ENCODE measurements at places on chromosomes 12 and 14.

DNA sequence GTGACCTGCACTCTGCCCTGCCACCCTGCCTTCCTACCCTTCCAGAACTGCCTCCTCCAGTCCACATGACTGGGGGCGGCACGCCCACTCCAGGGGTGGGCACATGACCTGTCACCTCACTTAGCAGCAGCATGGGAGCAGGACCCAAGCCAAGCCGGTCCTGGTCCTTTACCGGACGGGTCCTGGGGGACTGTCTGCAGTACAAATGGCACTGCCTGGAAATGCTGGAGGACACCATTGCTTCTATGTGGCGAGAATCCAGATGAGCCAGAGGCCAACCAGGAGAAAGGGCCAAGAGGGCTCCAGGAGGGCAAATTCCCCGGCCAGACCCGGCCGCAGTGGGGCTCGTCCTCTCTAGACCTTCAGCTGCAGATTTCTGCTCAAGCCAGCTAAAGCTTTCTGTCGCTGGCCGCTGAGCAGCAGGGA, 33.1 kb downstream of the ITPK1 start:
- no peak for DNase-seq

DNA sequence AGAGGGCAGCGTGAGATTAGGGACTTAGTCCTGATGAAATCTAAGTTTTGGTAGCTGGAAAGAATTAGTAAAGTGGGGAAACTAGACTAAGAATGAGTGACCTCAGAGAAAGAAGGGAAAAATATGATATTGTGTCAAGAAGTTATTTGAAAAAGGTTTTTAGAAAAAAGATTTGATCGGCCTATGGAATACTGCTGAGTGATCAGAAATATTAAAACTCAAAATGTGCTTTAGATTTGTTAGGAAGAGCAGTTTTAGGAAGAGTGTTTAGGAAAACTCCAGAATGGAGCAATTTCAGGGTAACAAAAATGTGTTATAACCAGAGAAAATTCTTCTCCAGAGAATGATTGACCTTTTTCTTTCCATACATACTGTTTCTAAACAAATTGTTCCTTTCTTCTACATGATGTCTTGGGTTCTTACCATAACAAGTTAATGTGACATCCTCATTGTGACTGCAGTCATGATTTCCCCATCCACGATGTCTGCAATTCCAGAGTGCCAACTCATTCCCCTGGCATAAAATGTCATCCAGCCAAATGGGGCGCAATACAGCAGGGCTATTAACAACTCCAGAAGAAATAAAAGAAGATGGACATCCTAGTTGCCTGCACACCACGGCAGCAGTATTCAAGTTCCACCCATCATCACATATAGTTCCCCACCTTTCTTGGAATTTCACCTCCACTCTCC, 11.8 kb downstream of the CD163L1 start:
- DNase-seq = no peak

GRCh38 chr12:62846491-62846890, 88.5 kb downstream of the PPM1H start:
- DNase-seq = no peak

GRCh38 chr12:110862329-110862728, 15.5 kb downstream of the CCDC63 start:
- DNase-seq = no peak

DNA sequence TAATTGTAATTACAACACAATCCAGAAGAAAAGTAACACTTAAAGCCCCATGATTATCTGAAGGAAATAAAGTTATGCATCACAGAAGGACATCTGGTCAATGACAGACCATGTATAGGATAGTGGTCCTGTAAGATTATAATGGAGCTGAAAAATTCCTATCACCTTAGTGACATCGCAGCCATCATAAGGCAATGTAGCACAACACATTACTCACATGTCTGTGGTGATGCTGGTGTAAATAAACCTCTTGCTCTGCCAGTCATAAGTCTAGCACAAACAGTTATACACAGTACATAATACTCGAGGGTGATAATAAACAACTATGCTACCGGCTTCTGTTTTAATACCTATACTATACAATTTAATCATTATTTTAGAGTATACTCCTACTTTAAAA, 11.2 kb downstream of the ATG2B start:
- DNase-seq = no peak

DNA sequence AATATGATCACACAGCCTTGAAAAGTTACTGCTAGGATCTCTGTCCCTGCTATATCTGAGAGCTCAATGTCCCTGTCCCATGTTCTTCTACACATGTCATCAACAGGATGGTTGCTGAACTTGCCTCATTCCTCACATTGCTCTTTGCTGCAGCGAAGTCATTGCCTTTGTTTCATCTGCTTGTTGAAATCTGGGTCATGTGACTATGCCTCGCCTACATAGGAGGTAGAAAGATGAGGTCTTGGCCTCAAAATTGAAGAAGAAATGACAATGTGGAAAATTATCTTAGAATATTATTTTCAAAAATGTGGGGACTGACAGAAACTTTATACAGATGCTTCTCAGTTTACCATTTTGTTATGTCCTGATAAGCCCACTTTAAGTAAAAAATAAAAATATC, 494.2 kb downstream of the SOX5 start:
- no peak for DNase-seq

DNA sequence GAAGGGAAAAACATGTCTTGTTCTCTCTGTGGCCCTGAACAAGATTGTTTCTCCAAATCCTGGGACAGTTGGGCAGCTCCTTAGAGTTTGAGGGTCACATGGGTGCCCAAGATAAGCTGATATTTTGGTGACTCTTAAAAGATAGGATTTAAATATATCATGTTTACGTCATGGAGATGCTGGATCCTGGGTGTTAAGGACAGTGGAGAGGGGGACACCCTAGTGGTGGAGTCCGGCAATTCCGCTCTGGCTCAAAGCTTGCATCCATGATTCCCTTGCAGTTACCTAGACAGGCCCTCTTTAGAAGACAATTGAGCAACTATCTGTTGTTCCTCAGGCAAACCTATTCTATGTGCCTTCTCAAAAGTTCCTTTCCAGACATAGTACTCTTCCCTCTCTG, 101.8 kb downstream of the CMKLR1 start:
- no peak for DNase-seq

- no peak for DNase-seq
Measured at GRCh38 chr12:132356691-132357622, 27.6 kb upstream of the GALNT9 start.

DNA sequence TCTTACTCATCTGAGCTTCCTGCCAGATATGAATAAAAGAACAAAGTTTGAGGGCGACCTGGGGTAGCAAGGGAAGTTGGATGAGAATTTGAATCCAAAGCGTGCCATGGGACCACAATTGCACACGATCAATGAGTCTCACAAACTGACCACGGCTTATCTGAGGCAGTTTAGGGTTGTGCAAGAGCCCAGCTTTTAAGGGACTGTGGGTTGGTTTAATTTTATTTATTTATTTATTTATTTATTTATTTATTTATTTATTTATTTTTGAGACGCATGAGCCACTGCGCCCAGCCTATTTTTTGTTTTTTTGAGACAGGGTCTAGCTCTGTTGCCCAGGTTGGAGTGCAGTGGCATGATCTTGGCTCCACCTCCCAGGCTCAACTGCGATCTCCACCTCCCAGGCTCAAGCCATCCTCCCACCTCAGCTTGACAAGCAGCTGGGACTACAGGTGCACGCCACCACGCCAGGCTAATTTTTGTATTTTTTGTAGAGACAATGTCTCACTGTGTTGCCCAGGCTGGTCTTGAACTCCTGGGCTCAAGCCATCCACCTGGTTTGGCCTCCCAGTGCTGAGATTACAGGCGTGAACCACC, 1.1 kb downstream of the AMDHD1 start:
- no peak for DNase-seq

GRCh38 chr12:113962733-113963132, 3.4 kb downstream of the RBM19 start:
- DNase-seq = no peak

- no peak for DNase-seq
Measured at GRCh38 chr14:50932592-50933495, 11.4 kb downstream of the PYGL start.

DNA sequence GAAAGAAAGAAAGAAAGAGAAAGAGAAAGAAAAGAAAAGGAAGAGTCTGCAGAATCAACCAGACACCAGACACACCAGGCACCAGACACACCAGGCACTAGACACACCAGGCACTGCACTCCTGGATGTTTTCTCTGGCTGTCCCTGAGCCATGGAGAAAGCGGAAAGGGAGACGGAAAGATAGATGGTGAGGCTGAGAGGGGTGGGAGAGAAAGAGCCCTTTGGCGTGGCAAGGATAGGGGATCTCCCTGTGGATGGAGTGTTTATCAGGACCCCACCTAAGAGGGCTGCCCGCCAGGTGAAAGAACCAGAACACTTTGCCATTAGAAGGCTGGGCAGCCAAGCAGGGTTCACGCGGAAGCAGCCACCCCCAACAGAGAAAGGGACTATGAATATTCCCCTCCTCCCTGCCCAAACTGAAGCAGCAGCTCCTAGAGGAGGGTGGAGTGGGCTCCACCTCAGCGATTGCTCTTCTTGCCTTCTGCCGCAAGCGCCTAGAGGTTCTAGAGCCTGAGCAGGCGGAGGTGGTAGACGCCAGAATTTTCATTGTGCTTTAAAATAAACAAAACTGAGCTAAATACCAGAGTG, 13.4 kb downstream of the ST8SIA1 start:
- no peak for DNase-seq

GRCh38 chr12:51683763-51684357, 92.8 kb downstream of the SCN8A start:
- no peak for DNase-seq

GRCh38 chr14:67816326-67817002, at the start of gene ZFYVE26:
TSS of gene ZFYVE26 (minus strand) at chr14:67816590. CDS start at chr14:67815963, 627 bp downstream.
- DNase-seq = peak; percentile 74

DNA sequence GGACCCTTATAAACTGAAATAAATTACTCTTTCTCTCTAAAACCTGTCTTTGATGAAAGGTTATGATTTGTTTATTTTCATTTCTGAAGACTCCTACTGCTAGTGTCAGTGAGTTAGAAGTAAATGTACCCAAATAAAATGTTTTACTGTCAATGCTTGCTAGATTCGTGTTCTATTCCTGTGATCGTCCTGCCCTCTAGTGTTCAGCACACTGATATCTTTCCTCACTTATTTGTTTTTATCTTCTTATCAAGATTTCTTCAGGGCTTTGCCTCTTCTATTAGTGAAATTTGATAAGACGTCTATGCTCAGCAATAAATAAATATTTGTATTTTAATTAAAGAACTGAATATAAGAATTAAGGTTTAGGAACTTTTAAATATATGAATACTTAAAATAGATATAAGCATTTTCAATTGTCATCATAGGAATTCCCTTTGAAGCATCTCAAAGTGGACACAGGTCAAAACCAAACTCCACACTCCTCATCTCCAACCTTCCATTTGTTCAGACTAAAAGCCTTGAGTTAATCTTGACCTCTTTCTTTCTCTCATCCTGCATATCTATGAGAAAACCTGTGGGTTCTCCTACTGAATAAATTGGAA, 75.8 kb downstream of the C12orf50 start:
- no peak for DNase-seq

GRCh38 chr12:6391013-6391412, 7.1 kb downstream of the LTBR start:
- no peak for DNase-seq

GRCh38 chr14:104555430-104556255, 23.9 kb upstream of the C14orf180 start:
- no peak for DNase-seq

GRCh38 chr14:61866932-61867920, 105.0 kb downstream of the SNAPC1 start:
- DNase-seq = no peak

DNA sequence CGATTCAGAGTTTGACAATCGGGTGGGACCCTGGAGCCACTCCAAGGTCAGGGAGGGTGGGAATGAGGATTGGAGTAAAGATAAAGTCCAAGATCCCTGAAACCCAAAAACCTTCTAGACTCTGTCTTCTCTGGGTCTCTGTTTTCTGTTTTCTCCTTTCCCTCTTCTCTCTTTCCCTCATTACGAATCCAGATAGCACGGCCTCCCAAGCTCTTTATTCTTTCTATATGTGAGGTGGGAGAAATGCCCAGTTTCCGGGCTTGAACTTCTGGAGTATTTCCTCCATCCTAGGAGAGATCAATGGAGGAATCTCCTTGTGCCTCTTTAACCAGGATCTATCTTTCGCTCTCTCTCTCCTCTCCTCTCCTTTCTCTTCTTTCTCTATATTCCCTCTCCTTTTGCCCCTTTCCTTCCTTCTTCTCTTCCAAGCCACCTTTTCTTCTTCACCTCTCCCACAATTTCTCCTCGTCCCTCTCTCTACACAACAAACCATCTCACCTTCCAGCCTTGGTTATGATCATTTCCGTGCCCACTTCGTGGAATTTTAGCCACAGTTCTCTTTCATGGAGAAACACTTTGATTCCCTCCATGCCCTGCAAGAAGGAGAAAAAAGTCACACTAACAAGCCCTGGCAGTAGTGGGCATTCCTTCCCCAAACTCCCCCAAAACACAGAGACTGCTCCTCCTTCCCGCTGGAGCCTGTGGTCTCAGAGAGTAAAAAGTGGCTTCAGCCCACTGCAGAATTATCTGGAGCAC, 4.4 kb downstream of the TBX5 start:
- DNase-seq = no peak

DNA sequence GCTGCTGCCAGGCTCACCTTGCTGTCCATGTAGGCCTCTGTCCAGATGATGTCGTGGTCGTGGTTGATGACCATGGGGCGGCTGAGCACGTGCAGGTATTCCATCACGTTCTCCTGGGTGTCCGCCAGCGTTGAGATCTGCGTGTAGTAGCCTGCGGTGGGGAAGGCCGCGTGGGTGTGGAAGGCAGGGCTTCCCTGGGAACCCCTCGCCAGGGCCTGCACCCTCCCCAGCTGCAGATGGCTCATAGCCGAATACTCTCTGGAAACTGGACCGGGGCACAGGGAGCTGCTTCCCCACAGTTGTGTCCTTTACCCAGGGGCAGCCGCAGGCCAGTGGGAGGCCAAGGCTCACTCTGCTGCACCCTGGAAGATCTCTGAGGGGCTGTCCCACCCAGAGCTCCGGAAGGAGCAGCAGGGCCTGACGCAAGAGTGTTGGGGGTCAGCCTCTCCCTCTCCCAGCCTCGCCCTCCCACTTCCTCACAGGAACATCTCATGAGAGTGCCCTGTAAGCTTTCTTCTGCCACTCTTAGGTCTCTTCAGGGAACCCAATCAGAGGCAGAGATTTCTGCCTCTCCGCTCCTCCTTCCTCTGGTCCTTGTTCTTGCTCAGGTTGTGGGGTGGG, 35.5 kb downstream of the CACNA2D4 start:
- DNase-seq = no peak

Measured in stimulated activated CD4-positive, alpha-beta T cell treated with anti-CD3 and anti-CD28 coated beads, Interleukin-15, amount 100 ng/mL, for 1 hour (primary cell).